Mesothelial cell of epicardium (in vitro differentiated cells): ENCODE measurements at places on chromosomes 1 and 21.
A peak's percentile ranks its signal among the peaks of the same experiment; 100 is the strongest.

GRCh38 chr1:3695326-3696217 lies 43.3 kb downstream of the TP73 start:
- DNase-seq: peak; percentile 53

- DNase-seq: no peak
These were observed 58.0 kb downstream of the MEGF6 start for GRCh38 chr1:3553166-3553939.

- no peak for DNase-seq
These were observed 582 bp downstream of the ORC1 start for GRCh38 chr1:52403566-52404115.

DNA sequence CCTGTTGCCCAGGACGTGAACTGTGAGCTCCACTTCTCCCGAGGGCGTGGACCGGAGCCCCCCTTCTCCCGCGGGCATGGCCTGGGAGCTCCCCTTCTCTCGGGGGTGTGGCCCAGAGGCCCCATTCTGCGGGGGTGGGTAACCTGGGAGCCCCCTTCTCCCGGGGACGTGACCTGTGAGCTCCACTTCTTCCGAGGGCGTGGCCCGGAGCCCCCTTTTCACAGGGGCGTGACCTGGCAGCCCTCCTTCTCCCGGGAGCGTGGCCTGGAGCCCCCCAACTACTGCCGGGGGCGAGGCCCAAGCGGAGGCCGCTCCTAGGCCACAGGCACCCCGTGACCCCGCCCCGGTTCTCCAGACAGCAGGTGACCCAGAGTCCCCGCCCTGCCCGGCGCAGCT lies 320 bp downstream of the C1orf174 start:
- DNase-seq: no peak

- DNase-seq: no peak
These were observed 422.8 kb downstream of the CAMTA1 start for GRCh38 chr1:7207875-7208646.

- DNase-seq: no peak
These were observed 39.7 kb downstream of the CHML start for GRCh38 chr1:241600496-241600901.

DNA sequence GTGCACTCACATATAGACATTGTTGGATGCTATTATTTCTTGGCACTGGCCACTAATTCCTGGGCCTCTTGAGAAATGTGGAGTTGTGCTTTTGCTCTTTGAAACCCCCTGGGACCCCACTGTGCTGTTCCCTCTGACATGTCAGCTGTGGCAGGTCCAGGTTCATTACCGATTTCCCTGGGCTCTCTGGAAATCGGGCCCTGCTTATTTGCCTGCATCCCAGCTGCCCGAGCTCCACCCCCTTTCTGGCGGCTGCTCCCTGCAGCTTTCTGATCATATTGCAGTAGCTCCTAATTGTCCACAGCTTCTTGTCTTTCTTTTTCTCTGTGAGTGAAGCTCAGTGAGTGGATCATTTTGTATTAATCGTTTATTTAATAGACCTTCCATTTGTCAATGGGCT lies 183.7 kb upstream of the FAM78B start:
- no peak for DNase-seq

- no peak for DNase-seq
These were observed 727.6 kb upstream of the CHRM3 start for GRCh38 chr1:238658763-238659162.

GRCh38 chr1:238916828-238917227 lies 469.5 kb upstream of the CHRM3 start:
- DNase-seq: no peak

DNA sequence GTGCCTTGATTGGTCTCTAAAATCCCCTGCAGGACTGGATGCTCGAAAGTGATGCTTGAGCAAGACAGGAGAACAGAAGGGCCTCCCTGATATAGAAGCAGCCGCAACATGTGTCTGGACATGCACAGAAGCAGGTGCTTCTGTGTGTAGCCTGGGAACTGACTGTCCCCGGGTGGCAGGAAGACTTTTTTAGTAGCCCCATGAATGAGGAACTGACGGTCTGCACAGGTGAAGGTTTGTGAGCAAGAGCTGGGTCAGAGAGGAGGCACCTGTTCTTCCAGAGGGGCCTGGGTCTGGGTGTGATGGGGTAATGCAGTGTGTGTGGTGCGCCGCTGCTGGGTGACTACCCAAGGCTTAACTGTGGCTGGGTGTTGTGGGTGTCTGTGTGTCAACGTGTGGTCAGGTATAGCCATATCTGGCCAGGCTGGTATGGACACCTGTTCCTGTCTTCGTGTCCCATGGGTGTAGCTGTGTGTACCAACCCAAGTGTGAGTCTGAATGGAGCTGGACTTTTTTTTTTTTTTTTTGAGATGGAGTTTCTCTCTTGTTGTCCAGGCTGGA lies 39.1 kb upstream of the FOXO6 start:
- no peak for DNase-seq

DNA sequence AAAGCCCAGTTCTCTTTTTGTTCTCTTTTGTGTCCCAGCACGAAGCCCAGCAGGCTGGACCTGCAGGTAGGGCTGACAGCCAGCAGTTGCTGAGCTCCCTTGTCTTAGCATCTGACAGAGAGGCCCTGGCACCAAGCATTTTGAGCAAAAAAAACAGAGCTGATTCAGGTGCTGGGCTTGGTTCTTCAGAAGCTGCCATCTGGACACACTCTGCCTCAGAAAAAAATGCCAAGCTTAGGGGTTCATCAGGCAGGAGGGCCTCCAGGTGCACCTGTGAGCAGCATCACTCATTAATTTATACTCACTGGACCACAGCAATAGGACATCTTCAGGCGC lies 167.1 kb upstream of the PLD5 start:
- no peak for DNase-seq

- DNase-seq: no peak
These were observed 55.0 kb downstream of the CNIH3 start for GRCh38 chr1:224671076-224671475.

DNA sequence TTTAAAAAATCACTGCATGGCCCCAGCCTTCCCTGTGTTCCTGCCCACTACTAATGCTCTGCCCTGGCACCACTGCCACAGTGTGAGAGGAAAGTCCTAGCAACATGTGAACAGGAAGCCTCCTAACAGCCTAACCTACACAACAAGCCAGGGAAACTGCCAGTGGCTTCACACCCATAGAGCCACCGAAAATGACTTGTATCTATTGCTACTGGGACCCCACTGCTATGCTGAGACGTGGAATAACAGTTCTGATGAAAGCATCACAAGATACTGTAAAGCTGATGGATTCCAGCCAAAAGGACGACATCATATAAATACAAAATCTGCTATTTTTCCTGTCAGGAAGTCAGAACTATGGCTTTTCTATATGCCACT lies 74.9 kb downstream of the JAK1 start:
- DNase-seq: no peak

- no peak for DNase-seq
These were observed 12.3 kb upstream of the OTUD3 start for GRCh38 chr1:19869929-19870328.

DNA sequence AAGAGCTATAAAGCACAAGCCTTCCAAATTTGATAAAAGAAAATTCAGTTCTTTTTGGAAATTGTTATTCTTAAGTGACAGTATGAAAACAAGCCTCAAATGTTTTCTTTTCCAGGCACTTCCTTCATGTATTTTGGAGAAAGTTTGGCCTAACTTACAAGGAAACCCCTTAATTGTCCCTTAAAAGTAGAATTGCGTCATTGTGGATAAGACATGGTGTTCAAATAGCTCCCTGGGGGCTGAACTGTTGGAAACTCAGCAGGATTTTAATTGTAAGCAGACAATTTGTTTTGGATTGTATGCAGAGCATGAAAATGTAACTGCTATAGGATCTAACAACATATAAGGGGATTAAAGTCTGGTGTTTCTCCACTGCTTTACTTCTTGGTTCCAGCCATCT lies 35.4 kb upstream of the FGGY start:
- no peak for DNase-seq

- DNase-seq: no peak
These were observed 27.8 kb downstream of the AVPR1B start for GRCh38 chr1:206089341-206089740.

DNA sequence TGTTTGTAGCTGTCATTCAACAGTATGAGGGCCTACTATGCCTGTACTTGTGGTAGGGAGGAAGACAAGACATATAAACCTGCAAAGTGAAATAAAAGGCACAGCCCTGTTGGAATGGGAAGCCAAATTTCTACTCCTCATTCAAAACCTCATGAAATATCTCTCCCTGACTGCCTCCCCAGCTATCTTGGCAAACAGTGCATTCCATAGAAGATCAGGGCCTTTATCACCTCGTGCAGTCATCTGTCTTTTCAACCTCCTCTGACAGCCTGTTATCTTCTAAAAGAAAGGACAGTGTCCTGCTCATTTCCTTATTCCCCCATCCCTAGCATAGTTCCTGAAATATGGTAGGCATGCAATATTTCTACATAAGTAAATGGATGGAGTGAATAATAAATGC lies 71.0 kb downstream of the SH3GLB1 start:
- DNase-seq: no peak

DNA sequence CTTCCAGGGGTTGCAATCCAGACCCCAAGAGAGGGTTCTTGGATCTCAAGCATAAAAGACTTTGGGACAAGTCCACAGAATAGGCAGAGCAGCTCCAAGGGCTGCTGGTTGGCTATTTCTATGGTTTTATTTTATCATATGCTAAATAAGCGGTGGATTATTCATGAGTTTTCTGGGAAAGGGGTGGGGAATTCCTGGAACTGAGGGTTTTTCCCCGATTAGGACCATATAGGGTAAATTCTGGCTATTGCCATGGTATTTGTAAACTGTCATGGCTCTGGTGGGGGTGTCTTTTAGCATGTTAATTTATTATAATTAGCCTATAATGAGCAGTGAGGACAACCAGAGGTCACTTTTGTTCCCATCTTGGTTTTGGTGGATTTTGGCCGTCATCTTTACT lies 270.9 kb upstream of the PLXNA2 start:
- DNase-seq: no peak

GRCh38 chr1:233242827-233243483 lies 52.6 kb downstream of the PCNX2 start:
- no peak for DNase-seq

GRCh38 chr1:168774241-168774640 lies 45.2 kb upstream of the DPT start:
- DNase-seq: no peak

GRCh38 chr1:232130815-232131480 lies 499.0 kb downstream of the SIPA1L2 start:
- no peak for DNase-seq
